ENCODE measurements at places on chromosomes 12 and 14.

- no peak for DNase-seq
Observed at GRCh38 chr14:94593749-94594431, 12.7 kb downstream of the SERPINA5 start.

DNA sequence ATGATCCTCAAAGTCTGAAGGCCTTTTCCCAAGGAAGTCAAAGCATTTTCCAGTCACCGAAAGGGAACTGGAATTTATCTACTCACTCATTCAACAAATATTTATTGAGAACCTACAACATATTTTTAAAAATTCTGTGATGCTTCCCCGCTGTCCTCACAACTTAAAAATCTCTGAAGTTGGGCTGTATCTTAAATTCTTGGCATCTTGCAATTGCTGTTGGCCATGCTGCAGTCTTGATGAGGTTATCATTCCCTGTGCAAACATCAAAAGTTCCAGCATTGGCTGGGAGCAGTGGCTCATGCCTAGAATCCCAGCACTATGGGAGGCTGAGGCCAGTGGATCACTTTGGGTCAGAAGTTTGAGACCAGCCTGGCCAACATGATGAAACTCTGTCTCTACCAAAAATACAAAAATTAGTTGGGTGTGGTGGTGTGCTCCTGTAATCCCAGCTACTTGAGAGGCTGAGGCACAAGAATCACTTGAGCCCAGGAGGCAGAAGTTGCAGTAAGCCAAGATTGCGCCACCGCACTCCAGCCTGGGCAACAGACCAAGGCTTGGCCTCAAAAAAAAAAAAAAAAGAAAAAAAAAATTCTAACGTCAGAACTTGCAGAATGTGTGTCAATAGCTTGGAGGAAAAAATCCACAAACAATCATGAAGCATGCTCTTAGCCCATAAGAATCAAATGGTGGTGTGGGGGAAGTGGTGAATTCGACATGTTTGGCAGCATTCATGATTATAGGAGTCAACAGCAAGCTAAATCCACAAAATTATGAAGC is 34.9 kb downstream of the CCDC177 start:
- peak; percentile 48 for DNase-seq

GRCh38 chr12:6426882-6427671 is 17.7 kb upstream of the CD27 start:
- no peak for DNase-seq

DNA sequence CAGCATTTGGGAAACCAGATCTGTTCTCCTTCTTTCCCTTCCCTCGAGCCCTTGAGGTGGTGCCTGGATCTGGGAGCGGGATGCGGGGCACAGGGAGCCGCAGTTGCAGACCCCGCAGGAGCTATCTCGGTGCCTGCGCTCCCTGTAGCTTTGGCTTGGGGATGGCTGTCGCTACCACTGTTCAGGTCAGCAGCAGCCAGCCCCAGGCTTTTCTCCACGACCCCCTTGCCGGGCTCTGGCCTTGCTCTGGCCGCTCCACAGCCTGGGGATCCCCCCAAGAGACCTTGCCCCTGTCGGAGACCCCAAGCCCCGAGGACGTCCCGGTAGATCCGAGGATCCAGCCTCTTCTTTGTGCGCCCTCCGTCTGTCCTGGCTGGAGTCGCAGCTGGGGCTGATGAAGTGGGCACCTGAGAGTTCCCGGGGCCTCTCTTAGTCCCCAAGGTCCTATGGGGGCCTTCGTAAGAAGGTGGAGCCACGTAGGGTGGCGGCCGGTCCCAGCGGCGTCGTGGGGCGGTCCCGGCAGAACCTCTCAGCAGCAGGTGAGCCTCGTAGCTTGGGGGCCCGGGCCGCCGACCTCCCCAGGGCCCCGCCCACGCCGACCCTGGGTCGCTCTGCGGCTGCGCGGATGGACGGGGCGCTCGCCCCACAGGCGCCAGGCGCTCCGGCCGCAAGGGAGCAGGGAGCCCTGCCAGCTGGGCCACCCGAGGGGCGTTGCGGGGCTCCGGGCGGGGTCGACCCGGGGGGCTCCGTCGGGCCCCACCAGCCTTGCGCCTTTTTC is 1.3 kb downstream of the DDN start:
- DNase-seq: no peak

- no peak for DNase-seq
Observed at GRCh38 chr12:109625131-109625559, 51.6 kb downstream of the MVK start.

- no peak for DNase-seq
Observed at GRCh38 chr12:87656311-87656710, 372.9 kb downstream of the C12orf50 start.

DNA sequence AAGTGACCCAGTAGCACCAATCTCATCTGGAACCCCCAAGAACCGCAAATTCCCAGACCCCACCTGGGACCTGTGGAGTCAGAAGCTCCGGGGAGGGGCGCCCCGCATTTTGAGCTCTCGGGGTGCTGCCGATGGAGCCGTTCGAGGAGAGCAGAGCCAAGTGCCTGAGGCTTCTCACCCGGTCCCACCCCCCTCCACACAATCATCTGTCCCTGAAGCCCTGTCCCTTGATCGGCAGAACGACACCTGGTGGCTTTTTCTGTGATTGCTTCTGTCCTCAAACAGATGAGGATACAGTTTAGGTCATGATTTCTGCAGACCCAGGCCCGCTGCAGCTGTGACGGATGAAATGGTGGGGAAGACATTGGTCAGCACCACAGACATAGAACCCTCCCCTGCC is 74.7 kb downstream of the NOC4L start:
- no peak for DNase-seq

DNA sequence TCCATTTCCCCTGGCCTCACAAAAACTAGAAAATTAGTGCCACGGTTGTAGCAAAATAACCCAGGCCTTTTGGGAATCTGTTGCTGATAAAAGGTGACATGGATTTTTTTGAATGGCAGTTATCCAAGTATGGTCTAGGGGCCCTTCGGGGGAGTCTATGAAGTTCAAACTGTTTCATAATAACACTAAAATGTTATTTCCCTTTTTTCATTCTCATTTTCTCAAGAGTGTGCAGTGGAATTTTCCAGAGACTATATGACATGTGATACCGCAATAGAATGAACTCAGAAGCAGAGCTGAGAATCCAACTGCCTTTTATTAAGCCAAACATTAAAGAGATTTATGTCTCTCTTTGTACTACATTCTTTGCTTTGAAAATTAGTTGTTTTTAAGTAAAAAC is 26.9 kb downstream of the GSTZ1 start:
- no peak for DNase-seq

DNA sequence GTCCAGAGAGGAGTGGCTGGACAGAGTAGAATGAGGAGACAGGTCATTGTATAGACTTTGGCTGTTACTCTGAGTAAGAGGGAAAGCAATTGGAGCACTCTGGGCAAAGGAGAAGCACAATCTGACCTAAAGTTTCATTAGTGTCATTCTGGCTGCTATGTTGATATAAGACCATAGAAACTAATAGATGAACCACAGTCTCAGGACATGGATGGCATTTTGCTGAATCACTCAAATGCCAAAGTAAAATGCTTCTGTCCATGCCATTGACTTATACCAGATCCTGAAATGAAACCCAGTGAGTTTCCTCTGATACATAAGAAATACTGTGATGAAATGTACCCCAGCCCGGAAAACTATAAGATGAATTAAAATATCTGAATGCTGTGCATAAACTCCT is 65.8 kb upstream of the COCH start:
- peak; percentile 17 for DNase-seq

GRCh38 chr14:33686218-33686617 is 264.7 kb downstream of the EGLN3 start:
- peak; percentile 87 for DNase-seq

DNA sequence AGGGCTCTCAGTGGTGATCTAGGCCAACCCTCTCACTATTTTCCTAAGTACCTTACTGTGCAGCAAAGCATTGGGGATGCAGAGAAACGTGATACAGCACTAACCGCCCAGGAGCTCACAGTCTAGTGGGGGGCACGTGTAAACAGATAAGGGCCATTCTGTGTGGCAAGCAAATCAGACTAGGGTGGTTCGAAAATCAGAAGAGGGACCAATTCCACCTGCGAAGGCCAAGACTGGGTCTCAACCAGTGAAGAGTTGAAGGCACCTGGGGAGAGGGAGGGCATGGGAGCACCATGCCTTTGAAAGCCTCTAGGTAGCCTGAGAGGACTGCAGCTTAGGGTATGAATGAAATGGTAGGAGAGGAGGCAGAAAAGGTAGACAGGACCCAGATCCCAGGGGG is 2.2 kb downstream of the PITPNM2 start:
- no peak for DNase-seq

DNA sequence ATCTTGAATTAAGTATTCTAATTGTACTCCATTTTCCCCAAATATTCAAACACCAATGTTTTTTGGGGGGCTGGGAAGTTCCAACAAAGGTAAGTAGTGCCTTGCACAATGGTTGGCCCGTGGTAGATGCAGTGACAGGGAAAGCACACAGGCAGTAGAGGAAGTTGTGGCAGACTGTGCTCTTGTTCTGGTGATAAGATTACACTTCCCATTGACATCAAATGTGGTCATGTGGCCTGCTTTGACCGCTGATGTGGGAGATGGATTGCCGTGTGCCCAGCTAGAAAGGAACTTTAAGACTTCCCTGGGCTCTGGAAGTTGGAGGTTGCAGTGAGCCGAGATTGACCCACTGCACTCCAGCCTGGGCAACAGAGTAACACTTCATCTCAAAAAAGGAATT is 223.8 kb downstream of the VRK1 start:
- no peak for DNase-seq

GRCh38 chr14:103624860-103625259 is 4.2 kb upstream of the KLC1 start:
- DNase-seq: peak; percentile 58

- no peak for DNase-seq
Observed at GRCh38 chr12:49664591-49665239, 41.4 kb downstream of the PRPF40B start.

DNA sequence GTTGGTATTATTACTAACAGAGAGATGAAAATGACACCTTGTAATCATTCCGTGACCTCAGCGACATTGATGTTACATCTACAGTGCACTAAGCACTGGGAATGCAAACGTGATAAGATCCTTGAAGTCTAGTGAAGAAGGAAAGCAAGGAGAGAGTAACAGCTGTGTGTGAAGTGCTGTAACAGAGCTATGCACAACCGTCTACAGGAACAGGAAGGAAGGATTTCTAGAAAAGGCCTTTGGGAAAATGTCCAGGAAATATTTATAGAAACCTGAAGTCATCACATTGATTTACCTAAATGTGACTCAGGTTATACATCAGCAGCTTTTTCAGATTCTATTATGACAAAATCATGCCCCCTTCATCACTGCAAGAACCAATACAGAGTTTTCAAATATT is 304.2 kb upstream of the AMIGO2 start:
- DNase-seq: no peak

- DNase-seq: no peak
Observed at GRCh38 chr14:102568115-102568614, 24.3 kb upstream of the RCOR1 start.

DNA sequence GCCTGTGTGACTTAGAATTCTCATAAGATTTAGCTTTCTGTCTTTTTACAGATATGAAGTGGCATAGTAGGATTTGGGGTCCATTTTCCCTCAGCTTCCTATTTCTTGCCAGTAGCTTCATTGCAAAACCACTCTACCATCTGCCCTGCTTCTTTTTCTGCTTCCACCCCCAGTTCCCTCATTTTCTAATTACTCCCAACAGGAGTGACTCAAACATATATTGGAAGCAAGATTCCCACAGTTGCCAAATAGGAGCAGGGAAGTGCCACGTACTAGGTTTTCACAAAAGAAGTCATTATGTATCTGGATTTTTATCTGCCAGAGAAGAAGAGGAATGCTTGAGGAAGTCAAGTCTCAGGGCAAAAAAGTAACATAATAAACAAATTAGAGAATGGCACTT is 64.1 kb downstream of the ANO4 start:
- no peak for DNase-seq

GRCh38 chr14:61388173-61388975 is 67.0 kb downstream of the PRKCH start:
- peak; percentile 41 for DNase-seq

- no peak for DNase-seq
Observed at GRCh38 chr14:93527203-93527607, 96.5 kb downstream of the UNC79 start.

DNA sequence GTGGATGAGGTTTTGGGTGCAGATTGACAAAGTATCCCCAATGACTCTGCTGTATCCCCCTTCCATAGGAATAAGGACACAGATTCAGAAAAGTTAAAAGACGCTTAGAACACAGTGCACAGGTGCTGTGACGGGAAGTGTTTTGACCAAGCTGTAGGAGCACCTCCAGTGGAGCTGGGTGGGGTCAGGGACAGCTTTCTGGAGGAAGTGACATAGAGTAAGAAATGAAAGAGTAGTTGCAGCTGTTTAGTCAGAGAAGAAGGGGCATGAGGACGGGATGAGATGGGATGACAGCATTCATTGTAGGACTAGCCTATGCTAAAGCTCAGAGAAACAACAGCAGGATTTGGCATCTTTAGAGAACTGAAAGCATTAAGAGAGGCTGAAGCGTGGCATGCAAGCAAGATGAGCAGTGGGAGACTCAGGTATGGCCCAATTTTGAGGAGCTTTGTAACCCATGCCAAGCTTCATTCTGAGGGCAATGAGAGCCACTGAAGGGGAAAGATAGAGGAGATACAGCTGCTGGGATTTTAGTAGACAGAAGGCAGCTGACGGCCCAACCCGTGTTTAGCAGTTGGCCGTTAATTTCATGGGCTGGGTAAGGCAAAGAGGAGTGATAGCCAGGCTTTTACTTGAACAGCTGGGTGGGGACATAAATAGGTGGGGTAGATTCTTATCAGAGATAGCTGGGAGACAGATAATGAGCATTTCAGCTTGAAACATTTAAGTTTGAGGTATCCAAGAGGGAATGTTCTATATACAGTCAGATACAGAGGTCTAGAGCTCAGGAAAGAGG is 131.8 kb upstream of the KRAS start:
- DNase-seq: no peak

- peak; percentile 30 for DNase-seq
Observed at GRCh38 chr12:89752341-89752740, 43.7 kb upstream of the ATP2B1 start.

GRCh38 chr14:23627961-23628360 is 8.2 kb upstream of the DHRS2 start:
- no peak for DNase-seq

DNA sequence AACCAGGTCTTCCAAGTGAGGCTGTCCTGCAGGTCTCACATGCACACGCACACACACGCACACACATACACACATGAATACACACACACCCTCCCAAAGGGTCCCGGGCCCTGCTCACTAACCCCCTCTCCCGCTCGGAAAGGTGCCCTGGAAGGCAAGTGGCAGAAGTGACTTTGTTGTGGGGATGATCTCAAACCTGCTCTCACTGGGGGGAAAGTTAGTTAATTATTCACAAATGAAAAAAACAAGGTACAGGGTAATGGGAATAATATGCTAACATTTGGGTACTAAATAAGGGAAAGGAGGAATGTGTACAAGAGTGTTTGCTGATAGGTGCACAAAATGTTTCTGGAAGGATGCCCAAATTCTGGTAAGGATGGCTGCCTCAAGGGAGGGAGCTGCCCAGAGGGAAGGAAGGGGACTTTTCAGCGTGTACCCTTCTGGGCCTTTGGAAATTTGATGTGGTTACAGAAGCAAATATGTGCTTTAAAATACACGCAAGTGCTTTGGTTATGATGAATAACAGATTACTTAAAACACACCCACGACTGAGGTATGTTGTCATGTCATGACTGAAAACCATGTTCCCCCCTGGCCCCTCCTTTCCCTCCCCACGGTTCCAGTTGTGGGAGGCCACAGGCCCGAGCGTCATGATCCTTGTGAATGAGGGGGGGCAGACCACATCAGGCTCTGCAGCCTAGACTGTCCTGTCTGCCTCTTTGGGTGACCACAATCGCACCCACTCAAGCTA is 43.3 kb upstream of the PLEKHG6 start:
- DNase-seq: peak; percentile 68

Measured in fibroblast of skin of scalp (primary cell).